ENCODE measurements at places on chromosomes 2 and 18. TPM values are rescaled to one million over a fixed set of nuclear protein-coding genes. Genes with fewer than 3 reads are reported as not detected.
A peak's percentile ranks its signal among the peaks of the same experiment; 100 is the strongest.

RGPD3 gene
- total RNA-seq = 0.25 TPM

SLC16A14 gene
- total RNA-seq = 0.37 TPM

THAP4 gene
- 50.9 TPM for total RNA-seq

UCN gene
- 7.6 TPM for total RNA-seq

ELOA2 gene
- total RNA-seq = not detected

RNU2-63P gene
- 11.0 TPM for total RNA-seq

GALNT5 gene
- not detected for total RNA-seq

RBBP8 gene
- 57.2 TPM for total RNA-seq

CYBRD1 gene
- 1.1 TPM for total RNA-seq

IL36A gene
- total RNA-seq = not detected

PLB1 gene
- 0.72 TPM for total RNA-seq

MARCHF7 gene
- total RNA-seq = 104 TPM

LTBP1 gene
- total RNA-seq = 0.50 TPM

PLEKHH2 gene
- total RNA-seq = 4.3 TPM

TPO gene
- not detected for total RNA-seq

BABAM2 gene
- total RNA-seq = 96.6 TPM

EMX1 gene
- total RNA-seq = 0.50 TPM

ZNF397 gene
- 22.4 TPM for total RNA-seq

GRCh38 chr2:50529600-50530218, 502.2 kb downstream of the NRXN1 start:
- DNase-seq = peak; percentile 2

DNA sequence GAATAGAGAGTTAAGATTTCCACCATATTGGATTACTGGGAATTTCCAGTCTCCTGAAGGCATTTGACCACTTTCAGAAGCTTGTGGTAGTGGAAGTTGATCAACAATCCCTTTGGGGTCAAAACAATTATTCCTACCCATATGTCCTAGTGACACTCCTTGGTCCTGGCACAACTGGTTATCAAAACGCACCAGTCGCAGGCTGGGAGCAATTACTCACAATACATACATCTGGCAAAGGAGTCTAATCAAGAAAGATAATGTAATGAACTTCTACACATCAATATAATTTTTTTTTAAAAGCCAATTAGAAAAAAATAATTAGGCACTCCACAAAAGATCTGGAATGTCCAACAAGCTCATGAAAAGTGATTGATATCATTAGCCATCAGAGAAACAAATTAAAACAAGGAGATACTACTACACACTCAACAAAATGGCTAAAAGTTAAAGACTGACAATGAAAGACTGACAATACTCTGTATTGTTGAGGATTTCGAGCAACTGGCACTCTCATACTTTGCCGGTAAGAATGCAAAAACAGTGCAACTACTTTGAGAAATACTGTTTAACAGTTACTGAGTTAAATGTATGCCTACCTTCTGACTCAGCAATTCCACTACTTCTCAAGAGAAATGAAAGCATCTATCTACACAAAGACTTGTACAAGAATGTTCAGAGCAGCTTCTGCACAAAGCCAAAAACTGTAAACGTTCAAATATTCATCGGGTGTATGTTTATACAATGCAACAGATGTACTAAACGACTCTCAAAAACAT, 2.0 kb downstream of the INO80C start:
- no peak for DNase-seq

- no peak for DNase-seq
Observed at GRCh38 chr2:128319631-128320191, 1.0 kb upstream of the HS6ST1 start.

- DNase-seq = no peak
Observed at GRCh38 chr18:7846335-7846734, 279.2 kb downstream of the PTPRM start.

GRCh38 chr2:174554529-174555150, 43.0 kb downstream of the WIPF1 start:
- DNase-seq = no peak

GRCh38 chr2:34747643-34748042, 1148.5 kb upstream of the FAM98A start:
- no peak for DNase-seq

DNA sequence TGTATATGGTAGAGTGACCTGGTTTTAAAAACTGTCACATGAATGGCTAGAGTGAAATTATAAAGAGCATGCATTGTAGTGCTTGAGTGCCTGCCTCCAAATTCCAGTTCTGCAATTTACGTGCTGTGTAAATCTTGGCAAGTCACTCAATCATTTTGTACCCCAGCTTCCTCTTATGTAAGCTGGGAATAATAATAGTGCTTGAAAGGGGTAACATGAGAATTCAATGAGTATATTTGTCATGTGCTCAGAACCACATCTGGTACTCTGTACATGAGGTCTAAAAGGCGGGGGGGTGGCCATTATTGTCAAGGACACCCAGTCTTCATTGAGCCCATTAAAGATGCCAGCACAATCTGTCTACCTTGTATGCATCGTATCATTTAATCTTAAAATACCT, 214.8 kb downstream of the MC4R start:
- no peak for DNase-seq

- no peak for DNase-seq
Observed at GRCh38 chr2:238897911-238898311, 50.0 kb downstream of the TWIST2 start.

- DNase-seq = no peak
Observed at GRCh38 chr18:3970929-3971328, 484.2 kb downstream of the DLGAP1 start.

DNA sequence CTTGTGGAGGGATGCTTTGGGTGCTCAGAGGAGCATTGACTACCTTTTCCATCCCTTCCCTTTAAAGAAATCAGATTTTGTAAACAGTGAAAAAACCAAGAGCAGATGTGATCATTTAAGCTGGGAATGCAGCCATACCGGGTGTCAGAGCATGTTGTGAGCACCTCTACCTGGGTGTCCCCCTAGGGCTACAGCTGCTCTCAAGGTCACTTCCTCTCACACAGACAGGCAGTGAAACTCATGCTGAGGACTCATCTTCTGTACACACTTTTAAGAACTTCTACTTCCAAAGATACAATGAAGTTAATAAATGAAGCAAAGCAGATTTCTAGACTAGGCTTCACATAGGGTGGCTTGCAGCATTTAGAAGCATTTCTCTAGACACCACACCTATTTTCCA, 48.4 kb upstream of the FRZB start:
- DNase-seq = no peak

DNA sequence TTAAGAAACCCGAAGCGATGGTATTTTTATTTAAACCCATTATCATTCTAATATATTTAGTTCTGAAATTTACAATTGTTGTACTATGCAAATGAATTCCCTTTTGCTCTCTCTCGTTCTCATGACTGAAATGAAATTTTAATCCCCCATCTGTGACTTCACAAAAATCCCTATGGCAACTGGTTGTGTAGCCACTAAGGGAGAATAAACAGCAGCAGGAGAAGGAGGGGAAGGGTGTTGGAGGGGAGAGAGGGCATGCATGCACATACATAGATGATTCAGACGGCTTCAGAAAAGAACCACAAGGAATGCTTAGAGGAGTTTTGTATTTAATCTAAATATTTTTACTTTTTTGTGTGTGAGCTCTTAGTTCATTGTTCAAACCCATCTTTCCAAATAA, 36.8 kb downstream of the CPS1 start:
- no peak for DNase-seq

GRCh38 chr2:18792226-18792629, 202.9 kb upstream of the NT5C1B start:
- DNase-seq = no peak

GRCh38 chr2:234679741-234680687, 183.1 kb upstream of the ARL4C start:
- DNase-seq = no peak

DNA sequence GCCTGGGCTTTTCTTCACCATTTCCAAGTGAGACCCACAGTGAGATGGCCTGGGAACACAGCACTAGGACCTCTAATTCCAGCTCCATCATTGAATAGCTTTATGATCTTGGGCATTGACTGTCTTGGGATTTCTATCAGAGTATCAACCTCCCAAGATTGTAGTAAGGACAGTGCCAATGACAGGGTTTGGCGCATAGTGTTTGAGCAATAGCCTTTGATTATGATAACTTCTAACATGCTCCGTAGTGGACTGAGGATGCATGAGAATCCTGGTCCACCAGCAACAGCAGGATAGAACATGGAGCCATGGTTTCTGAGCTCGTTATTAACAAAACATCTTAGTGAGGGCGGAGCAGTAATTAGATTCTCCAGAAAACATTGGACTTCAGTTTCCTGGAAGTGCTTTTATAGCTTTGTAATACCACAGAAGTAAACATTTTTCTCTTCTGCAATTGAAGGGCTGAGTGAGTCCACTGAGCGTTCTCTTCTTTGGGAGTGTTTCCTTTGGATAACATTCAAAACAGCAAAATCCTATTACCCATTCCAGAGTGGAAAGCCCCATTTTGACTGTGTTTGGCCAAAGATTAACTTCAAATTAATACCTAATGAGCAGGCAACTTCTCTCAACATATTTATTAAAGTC, 63.7 kb downstream of the IL1R2 start:
- no peak for DNase-seq

DNA sequence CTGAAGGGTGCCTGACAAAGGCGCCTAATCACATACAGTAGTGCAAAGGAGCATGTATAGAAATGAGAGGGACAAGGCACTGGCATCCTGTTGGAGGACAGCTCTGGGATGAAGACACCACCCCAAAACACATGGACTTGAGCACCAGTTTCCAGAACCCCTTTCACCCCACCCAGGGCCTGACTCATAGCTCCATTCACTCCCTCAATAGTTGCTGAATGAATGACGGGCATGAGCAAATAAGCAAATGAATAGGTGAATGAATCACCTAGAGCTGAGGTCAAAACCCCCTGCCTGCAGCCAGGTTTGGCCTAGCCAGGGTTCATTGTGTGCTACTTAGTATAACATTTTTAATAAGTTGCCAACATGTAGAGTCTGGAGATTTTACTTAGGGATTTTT, 66.3 kb downstream of the NRP2 start:
- DNase-seq = no peak

DNA sequence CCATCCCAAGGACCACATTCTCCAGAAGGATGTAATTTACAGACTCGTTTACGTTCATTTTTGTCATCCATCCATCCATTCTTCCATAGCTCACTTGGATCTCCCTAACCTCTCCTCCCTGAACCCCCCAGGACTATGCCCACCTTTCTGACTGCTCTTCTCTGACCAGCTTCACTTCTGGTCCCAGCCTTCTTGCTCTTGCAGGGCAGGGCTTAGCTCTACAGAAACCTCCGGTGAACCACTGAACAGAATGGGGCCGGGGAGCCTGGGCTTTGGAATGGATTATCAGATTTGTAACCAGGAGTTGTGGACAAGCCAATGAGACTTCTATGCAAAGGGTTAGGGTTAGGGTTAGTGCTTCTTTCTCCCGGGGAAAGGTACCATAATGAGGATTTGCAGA, 95.0 kb downstream of the TGFA start:
- no peak for DNase-seq

- no peak for DNase-seq
Observed at GRCh38 chr2:43230951-43231827, 4.8 kb upstream of the ZFP36L2 start.

- DNase-seq = no peak
Observed at GRCh38 chr2:226151157-226151556, 648.5 kb downstream of the IRS1 start.

GRCh38 chr2:238308177-238308576, 12.1 kb upstream of the TRAF3IP1 start:
- DNase-seq = no peak

DNA sequence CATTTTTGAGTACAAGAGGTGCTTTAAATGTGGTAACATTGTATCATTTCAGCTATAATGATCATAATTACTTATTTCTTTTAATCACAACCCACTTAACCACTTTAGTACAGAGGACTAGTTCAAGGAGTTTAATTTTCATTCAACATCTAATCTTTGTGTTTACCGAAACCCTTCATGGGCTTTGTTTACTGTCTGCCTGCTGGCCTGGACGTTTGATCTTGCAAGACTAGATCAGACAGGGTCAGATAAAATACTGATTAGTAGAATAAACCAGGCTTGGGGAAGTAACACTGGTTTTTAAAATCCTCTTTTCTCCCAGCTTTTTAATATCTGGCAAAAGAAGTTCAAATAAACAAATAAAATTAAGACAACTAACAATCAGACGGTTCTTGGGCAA, 93.6 kb downstream of the SATB2 start:
- no peak for DNase-seq

DNA sequence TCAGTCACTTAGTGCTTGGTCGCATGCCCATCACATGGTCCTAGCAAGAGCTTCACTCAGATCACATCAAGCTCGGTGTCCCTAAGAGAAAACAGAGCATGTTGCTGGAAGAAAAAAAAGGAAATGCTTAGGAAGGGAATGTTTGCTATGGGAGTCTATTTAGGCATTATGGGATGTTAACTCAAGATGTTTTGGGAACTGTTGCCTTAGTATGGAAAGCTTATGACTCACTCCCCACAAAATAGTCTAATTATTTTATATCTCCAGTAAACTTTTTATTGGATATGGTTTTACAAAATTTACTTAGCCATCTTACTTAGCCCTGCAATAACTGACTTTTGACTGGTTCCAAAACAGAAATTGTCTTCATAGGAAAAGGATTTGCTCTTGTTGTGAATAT, 439.5 kb upstream of the ZEB2 start:
- DNase-seq = no peak

GRCh38 chr2:24190503-24190902, 15.7 kb downstream of the FAM228A start:
- DNase-seq = no peak

- no peak for DNase-seq
Observed at GRCh38 chr2:10759151-10759714, 37.8 kb downstream of the ATP6V1C2 start.

DNA sequence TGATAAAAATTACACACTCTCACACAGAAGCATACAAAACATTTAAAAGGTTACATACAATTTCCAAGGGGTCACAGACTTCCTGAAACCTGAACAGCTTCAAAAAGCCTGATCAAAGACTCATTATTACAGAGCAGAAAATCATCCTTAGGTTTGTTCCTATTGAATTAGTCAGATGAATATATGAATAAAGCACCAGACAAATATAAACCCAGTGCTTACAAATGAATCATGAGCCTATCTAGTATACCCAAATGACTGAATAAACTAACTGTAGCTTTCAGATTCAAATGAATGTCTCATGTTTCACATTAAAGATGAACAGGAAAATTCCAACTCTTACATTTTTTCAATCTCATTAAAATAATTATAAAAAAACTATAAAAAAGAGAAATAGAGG, 550.3 kb downstream of the SUCLG1 start:
- no peak for DNase-seq

DNA sequence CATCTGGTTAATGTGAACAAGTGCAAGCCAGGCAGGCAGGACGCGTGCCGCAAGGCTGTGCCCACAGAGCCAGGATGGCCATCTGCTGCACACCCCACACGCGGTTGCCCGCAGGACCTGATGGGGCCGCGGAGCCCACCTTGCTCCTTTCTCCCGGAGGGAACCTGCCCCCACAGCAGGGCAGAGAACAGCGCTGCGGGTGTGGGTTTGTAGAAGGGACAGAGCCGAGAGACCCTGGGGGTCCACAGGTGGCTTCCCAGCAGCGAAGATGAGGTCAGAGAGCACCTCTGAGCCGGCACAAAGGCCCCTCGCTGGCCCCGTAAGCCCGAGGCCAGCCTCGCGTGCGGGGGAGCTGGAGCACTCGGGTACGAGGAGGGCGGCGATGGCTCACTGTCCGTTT, 460.8 kb upstream of the SALL3 start:
- no peak for DNase-seq

- DNase-seq = peak; percentile 41
Observed at GRCh38 chr2:23926290-23926749, 603 bp downstream of the ATAD2B start.

GRCh38 chr2:27127883-27128667, 4.5 kb downstream of the ABHD1 start:
- DNase-seq = no peak

Data from activated T-cell treated with anti-CD3 and anti-CD28 coated beads, Interleukin-2, amount 50 U/mL, for 72 hours (primary cell).